ENCODE measurements at places on chromosomes 11 and 22.

- DNase-seq, result no peak
Measured at GRCh38 chr22:23557036-23557435, 23.1 kb downstream of the IGLL1 start.

- no peak for DNase-seq
Measured at GRCh38 chr11:92931746-92932422, 37.6 kb upstream of the MTNR1B start.

GRCh38 chr22:43796567-43796966, 15.5 kb downstream of the EFCAB6 start:
- peak; percentile 36 for DNase-seq

- DNase-seq, result no peak
Measured at GRCh38 chr11:20327377-20327935, 36.1 kb upstream of the HTATIP2 start.

- DNase-seq, result no peak
Measured at GRCh38 chr11:116856423-116856822, 19.0 kb upstream of the APOA1 start.

DNA sequence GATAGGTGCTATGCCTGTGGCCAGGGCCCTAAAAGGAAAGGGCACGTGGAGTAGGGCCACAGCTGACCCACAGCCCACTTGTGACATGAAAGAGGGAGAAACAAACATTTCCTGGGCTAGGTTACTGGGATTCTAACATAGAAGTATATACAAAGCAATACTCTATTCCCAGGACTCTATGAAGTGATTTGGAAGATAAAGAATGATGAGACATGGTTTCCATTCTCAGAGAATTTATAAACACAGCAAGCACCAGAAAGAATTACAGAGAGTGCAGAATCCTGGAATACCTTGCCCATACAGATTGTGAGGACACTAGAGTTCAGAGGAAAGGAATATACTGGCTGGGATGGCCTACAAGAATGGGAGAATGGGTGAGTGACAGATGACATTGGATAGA, 86.4 kb downstream of the KIRREL3 start:
- DNase-seq, result no peak

DNA sequence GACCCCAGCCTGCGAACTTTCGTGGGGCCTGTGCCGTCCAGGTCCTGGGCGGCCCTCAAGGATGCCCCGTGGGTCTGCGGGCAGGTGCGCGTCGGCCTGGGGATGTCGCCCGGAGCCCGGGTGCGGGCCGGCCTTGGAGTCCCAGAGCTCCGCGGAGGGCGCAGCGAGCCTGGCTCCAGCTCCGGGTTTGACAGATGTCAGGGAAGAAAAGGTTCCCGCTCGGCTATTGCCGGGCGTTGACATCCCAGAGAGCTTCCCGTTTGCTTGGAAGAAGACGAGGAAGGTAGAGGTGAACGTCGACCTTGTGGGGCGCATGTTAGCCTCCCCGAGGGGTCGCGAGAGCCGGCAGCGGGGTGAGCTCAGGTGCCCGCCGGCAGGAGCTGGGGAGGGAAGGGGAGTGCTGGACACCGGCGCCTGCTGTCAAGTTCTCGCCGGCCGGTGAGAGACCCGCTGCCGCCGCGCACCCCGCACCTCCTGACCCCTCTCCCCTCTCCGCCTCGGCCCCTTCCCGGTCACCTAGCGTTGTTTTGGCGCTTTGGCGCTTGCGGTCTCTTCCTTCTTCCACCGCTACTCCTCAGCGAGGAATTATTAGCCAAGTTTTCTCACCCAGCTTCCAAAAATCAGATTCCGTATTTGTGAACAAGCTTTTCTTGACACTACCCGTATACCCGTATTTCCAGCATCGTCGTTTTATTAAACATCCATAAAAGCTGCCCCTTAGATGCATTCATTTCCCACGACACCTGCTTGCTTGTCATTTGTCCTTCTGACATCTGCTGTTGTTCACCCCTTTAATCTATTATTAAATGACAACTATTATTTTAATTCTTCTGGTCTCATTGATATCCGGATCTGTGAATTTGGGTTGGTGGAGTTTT, 1.3 kb downstream of the BMAL1 start:
- no peak for DNase-seq

DNA sequence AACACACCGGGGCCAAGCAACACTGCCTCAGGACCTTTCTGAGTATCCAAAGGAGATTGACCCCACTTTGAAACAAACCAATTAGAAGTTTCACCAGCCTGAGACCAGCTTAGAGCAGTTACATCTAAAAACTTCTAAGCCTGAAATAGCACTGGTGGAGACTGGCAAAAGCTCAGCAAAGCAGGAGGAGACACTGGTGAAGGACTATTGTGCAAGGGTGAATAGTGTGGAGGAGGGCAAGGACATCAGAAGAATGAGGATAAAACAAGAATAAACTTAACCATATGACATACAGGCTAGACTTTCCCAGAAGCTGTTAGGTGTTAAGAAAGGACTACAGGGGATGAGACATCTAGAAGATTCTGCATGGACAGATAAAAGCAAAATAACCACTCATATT, 152.4 kb downstream of the FCHSD2 start:
- DNase-seq, result no peak

GRCh38 chr11:122071709-122072202, 44.3 kb downstream of the BLID start:
- DNase-seq, result no peak

DNA sequence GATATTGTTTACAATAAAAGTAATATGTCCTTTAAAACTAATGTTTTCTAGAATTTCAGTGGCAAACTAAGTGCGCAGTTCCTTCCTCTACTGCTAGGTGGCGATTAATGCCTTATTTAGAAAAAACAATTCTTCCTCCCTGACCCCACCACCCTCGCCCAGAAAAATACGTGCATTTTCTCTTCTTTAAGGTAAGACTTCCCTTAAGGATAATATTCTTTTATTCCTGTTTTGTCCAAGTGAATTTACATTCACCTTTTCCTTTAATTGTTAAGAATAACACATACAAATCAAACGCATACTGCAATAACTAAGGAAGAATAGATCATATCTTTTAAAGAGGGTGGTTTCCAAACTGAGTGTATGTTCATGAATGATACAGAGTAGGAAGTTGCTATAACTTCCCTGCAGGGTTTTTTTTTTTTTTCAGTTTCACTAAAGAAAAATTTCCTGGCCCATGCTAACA, 17.0 kb upstream of the PSMA1 start:
- DNase-seq, result no peak

GRCh38 chr11:69460540-69461257, 20.8 kb upstream of the LINC01488 start:
- DNase-seq, result no peak

DNA sequence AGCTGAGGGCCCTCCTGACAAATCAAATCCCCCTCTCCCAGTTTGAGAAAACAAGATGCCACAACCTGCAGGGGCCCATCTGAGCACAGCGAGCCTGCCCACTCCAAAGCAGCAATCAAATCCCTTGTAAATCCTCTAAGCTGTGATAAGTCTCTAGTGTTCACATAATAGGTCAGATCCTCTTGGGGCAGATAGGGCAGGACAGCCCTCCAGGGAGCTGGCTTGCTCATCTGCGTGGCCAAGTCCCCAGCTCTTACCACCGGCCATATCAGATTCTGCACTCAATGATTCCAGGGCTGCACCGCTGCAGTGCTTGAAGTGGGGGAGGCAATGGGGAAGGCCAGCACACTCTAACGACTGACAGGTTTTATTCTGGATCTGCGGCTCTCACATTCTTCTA, 29.6 kb upstream of the FLI1 start:
- DNase-seq, result no peak

DNA sequence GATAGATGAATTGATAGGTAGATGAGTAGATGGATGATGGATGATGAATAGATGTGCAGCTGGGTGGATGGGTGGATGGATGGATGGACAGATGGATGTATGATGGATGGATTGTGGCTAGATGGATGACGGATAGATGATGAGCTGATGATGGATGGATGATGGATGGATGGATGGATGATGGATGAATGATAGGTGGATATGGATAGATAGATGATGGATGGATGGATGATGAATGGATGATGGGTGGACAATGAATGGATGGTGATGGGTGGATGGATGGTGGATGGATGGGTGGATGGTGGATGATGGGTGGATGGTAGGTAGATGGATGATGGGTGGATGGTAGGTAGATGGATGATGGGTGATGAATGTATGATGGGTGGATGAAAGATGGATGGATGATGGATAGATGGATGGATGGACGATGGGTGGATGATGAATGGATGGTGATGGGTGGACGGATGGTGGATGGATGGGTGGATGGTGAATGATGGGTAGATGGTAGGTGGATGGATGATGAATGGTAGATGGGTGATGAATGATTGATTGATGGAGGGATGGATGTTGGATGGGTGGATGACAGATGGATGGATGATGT, 1261.7 kb downstream of the BRD1 start:
- DNase-seq, result no peak

DNA sequence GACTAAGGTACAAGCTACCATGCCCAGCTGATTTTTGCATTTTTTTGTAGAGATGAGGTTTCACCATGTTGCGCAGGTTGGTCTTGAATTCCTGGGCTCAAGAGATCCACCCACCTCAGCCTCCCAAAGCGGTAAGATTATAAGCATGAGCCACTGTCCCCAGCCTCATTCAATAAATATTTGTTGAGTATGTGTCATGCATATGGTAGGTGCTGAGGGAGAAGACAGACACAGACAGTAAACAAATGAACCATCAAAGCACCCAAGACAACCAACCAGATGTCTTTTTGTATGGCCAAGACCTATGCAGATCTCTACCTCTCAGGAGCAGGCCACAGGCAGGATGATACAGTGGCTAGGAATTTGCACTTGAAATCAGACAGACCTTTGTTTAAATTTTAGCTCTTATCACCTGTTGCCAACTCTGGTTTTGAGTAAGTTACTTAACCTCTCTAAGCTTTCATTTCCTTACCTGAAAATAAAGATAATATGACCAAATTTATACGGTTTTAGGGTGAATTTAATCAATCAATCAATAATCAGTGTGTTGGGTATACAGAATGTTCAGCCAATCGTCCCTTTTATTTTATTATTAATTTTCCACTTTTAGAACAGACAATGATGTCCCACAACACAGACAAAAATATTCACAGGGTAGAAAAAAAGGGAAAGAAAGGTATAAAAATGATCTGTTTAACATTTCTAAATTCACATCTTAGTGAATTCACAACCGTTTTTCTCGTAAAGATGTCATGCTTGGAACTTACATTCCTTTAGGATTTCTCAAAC, 128.2 kb downstream of the SGSM3 start:
- DNase-seq, result no peak

GRCh38 chr11:132095230-132096131, 725.1 kb downstream of the NTM start:
- no peak for DNase-seq

- no peak for DNase-seq
Measured at GRCh38 chr11:88415495-88415894, 78.0 kb upstream of the CTSC start.

DNA sequence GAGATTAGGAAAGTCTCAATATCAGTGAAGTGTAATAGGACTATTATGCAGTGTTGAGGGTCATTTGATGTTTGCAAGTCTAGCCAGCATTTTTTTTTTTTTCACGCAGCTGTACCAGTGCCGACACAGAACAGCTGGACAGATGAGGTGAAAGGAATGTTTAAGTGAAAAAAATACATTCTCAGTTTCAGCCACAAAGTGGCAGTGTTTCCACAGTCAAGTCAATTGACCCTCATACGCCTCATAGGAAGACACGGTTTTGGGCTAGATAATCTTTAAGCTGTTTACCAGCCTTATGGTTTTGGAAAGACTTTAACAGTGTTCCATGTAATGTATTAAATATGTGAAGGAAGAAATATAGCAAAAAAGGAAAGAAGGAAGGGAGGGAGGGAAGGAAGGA, 349.9 kb upstream of the ANO3 start:
- DNase-seq, result peak; percentile 63

- DNase-seq, result no peak
Measured at GRCh38 chr11:36314434-36314767, 18.3 kb downstream of the PRR5L start.

DNA sequence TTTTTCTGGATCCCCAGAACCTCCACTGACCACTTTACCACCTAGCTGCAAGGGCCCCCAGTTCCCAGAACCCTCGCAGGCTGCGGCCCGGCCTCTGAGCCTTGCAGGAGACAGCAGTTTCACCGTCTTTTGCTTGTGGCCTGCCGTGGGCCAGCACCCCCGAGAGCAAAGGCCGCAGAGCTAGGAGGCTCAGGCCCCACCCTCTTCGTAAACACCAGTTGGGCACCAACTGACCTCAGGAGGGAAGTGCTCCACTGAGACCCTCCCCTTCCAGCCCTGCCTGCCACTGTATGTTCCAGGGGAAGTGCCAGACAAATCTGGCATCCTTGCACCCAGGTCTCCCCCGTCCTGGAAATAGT, 23.4 kb upstream of the CREB3L1 start:
- DNase-seq, result no peak

GRCh38 chr11:128289048-128289447, 298.3 kb downstream of the ETS1 start:
- DNase-seq, result no peak

DNA sequence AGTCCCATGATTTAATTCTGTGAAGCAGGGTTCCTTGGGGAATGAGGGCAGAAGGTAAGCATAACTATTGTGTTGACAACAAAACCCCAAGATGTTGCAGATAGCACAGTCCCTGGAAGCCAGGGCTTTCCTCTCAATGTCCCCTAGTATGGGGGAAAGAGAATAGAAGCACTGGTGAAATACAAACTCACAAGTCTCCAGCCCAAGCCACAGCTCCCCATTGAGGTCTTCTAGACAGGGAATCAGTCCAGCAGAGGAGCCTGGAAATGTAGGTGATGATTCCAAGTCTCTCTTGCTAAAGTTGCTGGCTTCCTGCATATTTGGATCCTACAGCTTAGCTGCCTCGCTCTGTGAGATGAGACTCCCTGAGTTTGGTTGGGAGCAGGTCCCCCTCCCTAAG, 31.7 kb upstream of the DRD2 start:
- no peak for DNase-seq

DNA sequence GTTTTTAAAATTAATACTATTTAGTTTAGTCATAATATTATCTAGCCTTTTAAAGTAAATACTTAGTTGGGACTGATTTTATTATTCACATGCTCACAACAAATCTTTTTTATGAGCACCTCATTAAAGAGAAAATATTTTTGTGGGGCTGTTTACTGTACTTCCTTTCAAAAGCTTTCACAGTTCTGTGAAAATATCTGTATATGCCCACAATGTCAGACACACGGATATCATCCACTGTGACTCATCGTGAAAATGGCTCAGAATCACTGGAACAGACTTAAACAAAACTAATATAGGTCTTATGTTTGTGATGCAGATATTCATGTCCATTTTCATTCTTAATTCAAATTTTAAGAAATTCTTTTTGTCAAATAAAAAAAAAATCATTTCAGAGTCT, 305.2 kb downstream of the RAB38 start:
- DNase-seq, result no peak

- DNase-seq, result no peak
Measured at GRCh38 chr11:9562716-9563115, 10.8 kb upstream of the WEE1 start.

GRCh38 chr11:19499026-19499669, 213.5 kb upstream of the NAV2 start:
- DNase-seq, result no peak

All from muscle of back (tissue), 13 donors.